NCI-H1930 (cell line): ENCODE measurements at places on chromosomes 3 and 15.

DNA sequence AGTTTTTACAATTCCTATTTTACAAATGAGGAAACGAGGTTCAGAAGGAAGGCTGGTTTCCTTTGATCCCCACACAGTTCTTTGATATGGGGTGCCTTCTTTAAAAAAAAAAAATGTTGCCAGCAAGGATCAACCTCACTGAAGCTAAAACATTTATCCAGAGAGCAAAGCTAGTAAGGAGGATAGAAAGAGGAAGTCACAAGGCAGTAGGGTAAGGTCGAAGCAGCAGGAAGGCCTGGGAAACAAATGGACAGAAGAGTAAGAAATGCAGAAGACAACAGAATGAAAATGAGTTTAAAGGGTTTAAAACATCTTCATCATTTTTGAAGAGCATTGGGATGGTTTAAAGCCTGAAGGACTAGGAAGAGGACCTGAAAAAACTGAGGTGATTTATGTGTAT, 30.6 kb upstream of the CP start:
- no peak for DNase-seq

GRCh38 chr3:134464064-134464688, 21.6 kb downstream of the ANAPC13 start:
- DNase-seq, result no peak

GRCh38 chr3:61157414-61157813, 93.8 kb downstream of the FHIT start:
- no peak for DNase-seq

DNA sequence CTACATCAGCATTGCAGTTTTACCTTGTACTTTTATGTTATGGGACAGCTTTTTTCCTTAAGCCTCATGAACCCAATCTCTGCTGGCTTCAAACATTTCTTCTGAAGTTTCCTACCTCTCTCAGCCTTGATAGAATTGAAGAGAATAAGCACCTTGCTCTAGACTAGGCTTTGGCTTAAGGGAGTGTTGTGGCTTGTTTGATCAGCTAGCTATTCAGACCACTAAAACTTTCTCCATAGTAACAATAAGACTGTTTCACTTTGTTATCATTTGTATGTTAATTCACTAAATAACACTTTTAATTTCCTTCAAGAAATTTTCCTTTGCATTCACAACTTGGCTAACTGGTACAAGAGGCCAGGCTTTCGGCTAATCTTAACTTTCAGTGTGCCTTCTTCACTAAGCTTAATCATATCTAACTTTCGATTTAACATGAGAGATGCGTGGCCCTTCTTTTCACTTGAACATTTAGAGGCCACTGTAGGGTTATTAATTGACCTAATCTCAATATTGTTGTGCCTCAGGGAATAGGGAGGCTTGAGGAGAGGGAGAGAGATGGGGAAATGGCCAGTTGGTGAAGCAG, 8.1 kb upstream of the TIGIT start:
- DNase-seq, result no peak

- no peak for DNase-seq
Observed at GRCh38 chr15:78449220-78449999, 11.4 kb downstream of the IREB2 start.
